Upper lobe of left lung (tissue), 6 donors: ENCODE measurements at places on chromosomes 4 and X.

- DNase-seq = no peak
Measured at GRCh38 chrX:130799393-130799792, 103.6 kb downstream of the ENOX2 start.

GRCh38 chr4:126306152-126306869 lies 991.6 kb downstream of the FAT4 start:
- DNase-seq = no peak

GRCh38 chrX:13208281-13208935 lies 111.4 kb downstream of the ATXN3L start:
- no peak for DNase-seq

GRCh38 chr4:16667464-16667863 lies 231.0 kb downstream of the LDB2 start:
- DNase-seq = no peak

- no peak for DNase-seq
Measured at GRCh38 chr4:147682755-147683154, 1.2 kb downstream of the PRMT9 start.

GRCh38 chr4:151436093-151436518 lies 27.1 kb downstream of the FHIP1A start:
- DNase-seq = no peak

DNA sequence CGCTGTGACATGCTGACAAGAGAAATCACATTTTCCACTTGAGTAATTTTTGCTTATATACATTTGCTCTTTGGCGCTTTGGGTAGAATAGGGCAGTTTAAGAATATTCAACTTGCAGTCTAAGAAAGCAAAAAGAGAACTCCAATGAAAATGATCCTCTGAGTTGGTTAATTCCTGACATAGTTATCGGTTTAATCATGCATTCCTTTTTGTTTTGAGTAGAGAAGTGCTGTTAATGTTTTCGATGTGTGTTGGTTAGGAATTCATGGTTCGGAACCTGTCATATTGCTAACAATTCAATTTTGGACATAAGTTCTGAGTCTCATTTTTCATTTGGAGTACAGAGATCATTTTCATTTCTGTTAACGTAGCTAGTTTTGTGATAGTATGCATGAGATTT lies 700.6 kb upstream of the PITX2 start:
- no peak for DNase-seq

GRCh38 chrX:8815460-8816065 lies 14.4 kb upstream of the FAM9A start:
- no peak for DNase-seq

- DNase-seq = no peak
Measured at GRCh38 chrX:65203545-65203944, 227.3 kb upstream of the ZC4H2 start.

GRCh38 chr4:91751961-91752360 lies 551.8 kb upstream of the GRID2 start:
- DNase-seq = no peak

GRCh38 chrX:51568586-51568985 lies 50.1 kb downstream of the CENPVL3 start:
- DNase-seq = no peak

GRCh38 chr4:150126201-150126863 lies 48.1 kb downstream of the DCLK2 start:
- no peak for DNase-seq

- DNase-seq = no peak
Measured at GRCh38 chr4:186342582-186342981, 76.6 kb downstream of the F11 start.

DNA sequence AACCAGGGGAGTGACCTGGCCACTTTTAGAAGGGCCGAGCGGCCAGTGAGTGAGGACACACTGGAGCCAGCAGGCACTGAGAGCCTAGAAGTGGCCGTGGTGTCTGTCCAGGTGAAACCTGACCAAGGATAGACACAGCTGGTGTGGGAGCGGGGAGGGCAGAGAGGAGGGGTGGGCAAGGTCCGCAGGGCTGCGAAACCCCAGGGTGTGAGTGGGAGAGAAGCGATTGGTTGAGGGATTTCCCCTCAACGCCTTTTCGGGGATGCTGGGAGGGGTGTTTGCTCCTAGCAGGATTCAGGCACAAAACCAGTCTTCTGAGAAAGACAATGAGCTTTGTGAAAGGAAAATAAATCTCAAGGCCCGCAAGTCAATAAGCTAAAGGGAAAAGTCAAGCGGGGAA lies 33.2 kb upstream of the ARSD start:
- no peak for DNase-seq

DNA sequence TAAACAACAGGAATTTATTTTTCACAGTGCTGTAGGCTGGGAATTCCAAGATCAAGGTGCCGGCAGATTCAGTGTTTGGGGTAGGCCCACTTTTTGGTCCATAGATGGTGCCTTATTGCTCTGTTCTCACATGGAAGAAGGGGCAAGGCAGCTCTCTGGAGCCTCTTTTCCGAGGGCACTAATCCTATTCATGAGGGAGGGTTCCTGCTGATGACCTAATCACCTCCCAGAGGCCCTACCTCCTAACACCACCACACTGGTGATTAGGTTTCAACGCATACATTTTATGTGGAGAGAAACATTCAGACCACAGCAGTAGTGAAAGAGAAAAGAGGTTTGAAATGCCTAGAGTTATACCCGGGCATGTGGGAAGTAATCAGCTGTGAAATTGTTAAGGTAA lies 1.4 kb upstream of the POLA1 start:
- DNase-seq = no peak

DNA sequence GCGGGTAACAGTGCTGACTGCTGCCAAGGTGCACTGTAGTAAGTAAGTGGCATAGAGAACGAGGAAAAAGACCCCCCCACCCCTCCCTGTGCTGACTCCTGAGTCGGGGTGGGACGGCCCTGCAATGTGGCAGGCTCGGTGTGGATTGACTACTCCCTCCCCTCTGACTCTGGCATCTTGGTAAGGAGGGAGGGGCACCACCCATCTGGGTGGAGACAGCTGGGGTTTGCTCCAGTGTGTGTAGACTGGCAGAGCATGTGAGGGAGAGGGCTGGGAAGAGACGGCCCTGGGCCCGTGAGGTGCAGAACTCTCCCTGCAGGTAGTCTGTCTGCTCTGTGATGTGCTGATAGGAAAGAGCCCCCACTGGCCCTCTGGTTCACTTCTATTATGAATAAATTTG lies 31.0 kb downstream of the NSG1 start:
- peak; percentile 9 for DNase-seq

DNA sequence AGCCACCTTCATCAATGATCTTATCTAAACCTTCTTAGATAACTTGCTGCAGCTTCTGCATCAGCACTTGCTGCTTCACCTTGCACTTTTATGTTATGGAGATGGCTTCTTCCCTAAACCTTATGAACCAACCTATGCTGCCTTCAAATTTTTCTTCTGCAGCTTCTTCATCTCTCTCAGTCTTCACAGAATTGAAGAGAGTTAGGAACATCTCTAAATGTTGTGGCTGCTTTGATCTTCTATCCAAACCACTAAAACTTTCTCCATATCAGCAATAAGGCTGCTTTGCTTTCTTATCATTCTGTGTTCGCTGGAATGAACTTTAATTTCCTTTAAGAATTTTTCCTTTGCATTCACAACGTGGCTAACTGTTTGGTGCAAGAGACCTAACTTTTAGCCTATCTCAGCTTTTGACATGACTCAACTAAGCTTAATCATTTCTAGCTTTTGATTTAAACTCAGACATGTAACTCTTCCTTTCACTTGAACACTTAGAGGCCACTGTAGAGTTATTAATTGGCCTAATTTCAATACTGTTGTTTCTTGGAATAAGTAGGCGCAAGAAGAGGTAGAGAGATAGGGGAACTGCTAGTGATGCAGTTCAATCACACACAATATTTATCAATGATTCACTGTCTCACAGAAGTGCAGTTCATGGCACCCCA lies 36.1 kb upstream of the CORIN start:
- no peak for DNase-seq
